ENCODE measurements at places on chromosomes 1 and 21. TPM values are rescaled to one million over a fixed set of nuclear protein-coding genes. Genes with fewer than 3 reads are reported as not detected.

Gene OR2M3
- polyA plus RNA-seq: not detected

Gene KISS1
- polyA plus RNA-seq: not detected

- H3K27me3 ChIP-seq: no peaks in the 10 kb centered on the region
- no peak for DNase-seq
- no peak overlapping the region for H3K27ac ChIP-seq
- H3K36me3 ChIP-seq: no peaks in the 10 kb centered on the region
- no peak overlapping the region for H3K4me3 ChIP-seq
Measured at GRCh38 chr21:25080141-25080540, 527.1 kb downstream of the MRPL39 start.

DNA sequence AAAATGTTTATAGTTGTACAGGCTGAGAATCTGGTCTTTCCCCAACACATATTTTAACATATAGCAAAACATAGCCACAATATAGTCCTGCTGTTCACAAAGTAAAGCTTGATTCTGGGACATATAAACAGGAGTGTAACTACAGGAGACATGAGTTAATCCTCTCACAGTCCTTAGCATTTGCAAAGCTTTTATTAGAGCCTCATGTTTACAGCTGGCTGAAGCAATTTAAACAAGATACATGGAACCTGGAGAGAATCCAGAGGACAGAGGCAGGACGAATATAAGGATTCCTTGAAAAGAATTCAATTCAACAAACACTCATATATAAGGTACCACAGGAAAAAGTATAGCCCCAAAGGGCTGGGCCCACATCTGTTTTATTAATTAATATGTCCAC lies 163.4 kb downstream of the ADGRL4 start:
- no peak for DNase-seq
- no peaks in the 10 kb centered on the region for H3K4me1 ChIP-seq
- H3K4me3 ChIP-seq: no peak overlapping the region
- H3K36me3 ChIP-seq: no peaks in the 10 kb centered on the region
- no peaks in the 10 kb centered on the region for H3K27me3 ChIP-seq
- no peak overlapping the region for H3K27ac ChIP-seq

DNA sequence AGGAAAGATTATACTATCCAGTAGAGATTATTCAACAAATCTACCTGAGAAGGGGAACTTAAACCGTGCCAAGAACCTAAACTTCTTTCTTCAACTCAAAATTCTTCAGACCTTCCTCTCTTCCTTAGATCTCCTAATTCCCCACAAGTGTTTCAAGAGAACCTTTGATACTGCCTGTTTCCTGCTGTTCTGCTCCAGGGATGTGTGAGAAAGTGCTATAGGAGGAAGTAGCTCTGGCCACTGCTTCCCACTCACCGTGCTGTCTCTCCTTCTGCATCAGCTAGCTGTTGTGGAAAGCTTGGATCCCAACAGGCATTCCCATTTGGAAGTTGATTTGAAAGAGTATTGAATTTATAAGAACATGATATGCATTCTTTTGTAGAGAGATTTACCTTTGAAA lies 4.5 kb upstream of the NOS1AP start:
- peaks cover under 1% of the 10 kb centered on the region for H3K4me1 ChIP-seq
- H3K27ac ChIP-seq: no peak overlapping the region
- no peak overlapping the region for H3K4me3 ChIP-seq
- H3K36me3 ChIP-seq: no peaks in the 10 kb centered on the region
- DNase-seq: no peak

DNA sequence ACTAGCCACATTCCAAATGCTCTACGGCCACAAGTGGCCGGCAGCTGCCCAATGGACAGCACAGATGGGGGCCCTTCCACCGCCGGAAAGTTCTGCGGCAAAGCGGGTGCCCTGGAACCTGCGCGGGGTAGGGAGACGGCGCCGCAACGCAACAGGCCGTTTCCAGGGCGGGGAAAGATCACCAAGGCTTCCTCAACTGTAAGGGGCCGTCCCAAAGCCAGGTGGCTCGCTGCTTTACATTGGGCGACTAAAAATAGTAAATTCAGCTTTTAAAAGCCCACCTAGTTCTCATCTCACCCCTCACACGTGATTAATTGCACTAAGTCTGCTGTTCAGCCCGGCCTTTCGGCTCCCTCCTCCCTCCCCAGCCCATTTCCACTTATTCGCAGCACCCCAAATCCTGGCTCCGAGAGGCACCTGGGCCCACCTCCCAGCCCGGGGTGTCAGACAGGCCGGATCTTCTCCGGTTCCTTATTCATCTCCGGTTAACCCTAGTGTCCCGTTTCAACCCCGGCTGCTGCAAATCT lies 643 bp downstream of the CFAP298 start:
- H3K4me3 ChIP-seq: peak overlapping the region; percentile 79
- peaks cover 4% of the 10 kb centered on the region for H3K4me1 ChIP-seq
- H3K36me3 ChIP-seq: peaks cover 36% of the 10 kb centered on the region
- DNase-seq: no peak
- peak overlapping the region; percentile 73 for H3K27ac ChIP-seq
- no peaks in the 10 kb centered on the region for H3K27me3 ChIP-seq

DNA sequence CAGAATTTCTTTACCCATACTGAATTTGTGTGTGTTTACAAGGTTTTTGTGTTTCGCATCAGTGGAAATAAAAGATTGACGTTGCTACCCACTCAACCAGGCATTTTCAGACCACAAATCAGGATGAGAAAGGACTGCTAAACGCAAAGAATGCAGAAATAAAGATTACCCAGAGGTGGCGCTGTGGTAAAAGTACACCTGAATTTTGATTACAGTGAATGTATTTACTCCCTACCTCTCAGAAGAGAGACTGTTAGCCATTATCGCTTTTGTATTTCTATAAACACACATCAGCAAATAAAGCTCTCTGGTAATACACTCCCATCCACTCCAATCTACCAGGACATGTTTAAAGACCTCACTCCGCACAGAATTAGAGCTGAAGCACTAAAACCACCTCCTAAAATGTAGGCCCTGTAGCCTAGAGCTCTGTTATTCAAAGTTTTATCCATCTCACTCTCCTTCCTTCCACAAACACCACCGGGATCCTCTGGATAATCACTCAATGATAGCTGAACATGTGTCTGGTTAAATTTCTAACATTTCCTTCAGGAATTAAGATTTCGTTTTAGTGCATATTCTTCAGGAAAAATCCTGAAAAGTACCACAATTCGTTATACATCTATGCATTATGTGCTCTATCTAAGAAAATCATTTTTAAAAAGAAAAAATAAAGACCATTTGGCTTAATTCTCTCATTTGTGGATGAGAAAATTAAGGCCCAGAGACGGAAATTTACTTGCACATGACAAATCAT lies 2.5 kb upstream of the LMO4 start:
- H3K27ac ChIP-seq: no peak overlapping the region
- no peaks in the 10 kb centered on the region for H3K36me3 ChIP-seq
- no peaks in the 10 kb centered on the region for H3K4me1 ChIP-seq
- no peak for DNase-seq
- no peak overlapping the region for H3K4me3 ChIP-seq

GRCh38 chr21:35849144-35849543 lies 211.2 kb downstream of the SETD4 start:
- H3K27ac ChIP-seq: no peak overlapping the region
- DNase-seq: no peak
- H3K4me3 ChIP-seq: no peak overlapping the region
- no peaks in the 10 kb centered on the region for H3K27me3 ChIP-seq
- H3K36me3 ChIP-seq: no peaks in the 10 kb centered on the region
- peaks cover 5% of the 10 kb centered on the region for H3K4me1 ChIP-seq

All from psoas muscle (tissue), 8 donors.